ENCODE measurements at places on chromosomes 6 and 20.

DNA sequence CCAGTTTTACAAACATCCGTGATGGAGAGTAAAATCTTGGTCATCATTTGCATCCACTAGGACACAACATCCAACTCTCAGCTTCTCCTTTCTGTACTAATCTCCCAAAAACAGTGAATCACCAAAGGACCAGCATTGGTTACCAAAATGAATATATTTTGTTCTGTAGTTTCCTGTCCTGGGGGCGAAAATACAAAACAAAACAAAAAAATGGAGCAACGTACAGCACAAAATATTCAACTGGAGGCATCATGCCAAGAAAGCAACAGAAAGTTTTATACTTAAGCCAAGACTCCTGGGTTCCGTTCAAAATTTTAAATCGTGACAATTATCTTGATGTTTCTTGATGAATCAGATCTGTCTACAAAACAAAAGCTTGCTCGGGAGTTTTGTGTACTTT lies 126.6 kb upstream of the CCDC28A start:
- DNase-seq, result peak; percentile 35

DNA sequence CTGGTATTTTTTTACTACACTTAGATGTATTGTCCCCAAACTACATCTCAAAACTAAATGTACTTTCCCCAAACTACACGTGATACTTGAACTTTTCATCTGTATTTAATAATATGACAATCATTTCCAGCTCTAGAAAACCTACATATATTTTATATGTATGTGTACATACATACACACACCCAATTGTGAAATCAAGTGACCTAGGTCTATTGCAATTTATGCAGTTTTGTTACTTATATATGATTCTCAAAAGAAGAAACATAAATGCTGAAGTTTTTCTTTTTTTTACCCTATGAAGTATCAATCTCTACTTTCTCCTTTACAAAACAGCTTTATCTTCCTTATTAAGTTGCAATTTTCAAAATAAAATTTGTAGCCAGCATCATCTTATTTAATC lies 4.7 kb downstream of the ADNP start:
- DNase-seq, result peak; percentile 17

DNA sequence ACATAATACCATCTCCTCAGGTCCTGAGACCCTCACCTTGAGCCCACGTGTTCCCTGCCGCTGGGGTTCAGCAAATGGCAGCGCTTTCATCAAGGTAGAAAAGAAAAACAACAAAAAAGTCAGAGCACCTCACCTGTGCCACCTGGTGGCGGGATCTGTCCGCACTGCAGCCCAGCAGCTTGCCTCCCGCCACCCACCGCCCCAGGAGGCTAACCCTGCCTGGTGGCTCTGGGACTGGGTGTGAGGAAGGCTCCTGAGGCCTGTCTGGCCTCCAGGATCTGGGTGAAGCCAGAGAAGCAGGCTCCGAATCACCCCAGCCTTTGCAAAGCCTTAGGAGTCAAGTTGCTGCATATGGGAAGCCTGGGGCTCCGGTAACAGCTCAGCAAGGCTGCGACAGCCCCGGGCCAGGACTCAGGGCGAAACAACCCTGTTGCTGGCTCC lies 270.8 kb downstream of the BMP7 start:
- DNase-seq, result peak; percentile 11

DNA sequence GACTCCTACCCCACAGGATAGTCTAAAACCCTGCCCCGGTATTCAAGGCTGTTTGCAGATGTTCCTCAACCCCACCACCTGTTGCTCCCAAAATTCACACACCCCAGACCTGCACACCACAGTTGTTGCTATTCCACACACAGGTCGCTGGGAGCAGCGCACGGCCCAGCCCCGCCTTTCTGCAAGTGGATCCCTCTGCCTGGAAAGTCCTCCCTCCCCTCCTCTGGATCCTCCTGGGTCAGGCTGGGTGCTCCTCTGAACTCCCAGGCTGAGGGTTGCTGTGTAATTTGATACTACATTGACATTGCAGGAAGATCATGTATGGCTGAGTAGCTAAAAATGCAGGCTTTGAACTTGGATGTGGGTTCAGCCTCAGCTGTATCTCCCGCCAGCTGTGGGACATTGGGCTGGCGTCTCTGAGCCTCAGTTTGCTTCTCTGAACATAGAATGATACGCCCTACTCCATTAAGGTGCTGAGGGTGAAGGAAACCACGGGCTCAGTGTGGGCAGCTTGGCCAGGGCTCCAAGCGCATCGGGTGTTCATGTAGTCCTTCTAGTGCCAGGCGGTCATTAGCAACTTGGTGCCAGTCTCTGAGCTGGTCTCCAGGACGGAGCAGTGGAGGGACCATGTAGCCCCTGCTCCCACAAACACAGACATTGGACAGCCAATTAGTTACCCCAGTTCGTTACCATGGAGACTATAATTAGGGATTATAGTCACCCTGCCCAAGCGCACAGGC lies 13.9 kb upstream of the CCN5 start:
- peak; percentile 58 for DNase-seq
